Glutamatergic neuron (in vitro differentiated cells): ENCODE measurements at places on chromosomes 7 and 10.
A peak's percentile ranks its signal among the peaks of the same experiment; 100 is the strongest.

DNA sequence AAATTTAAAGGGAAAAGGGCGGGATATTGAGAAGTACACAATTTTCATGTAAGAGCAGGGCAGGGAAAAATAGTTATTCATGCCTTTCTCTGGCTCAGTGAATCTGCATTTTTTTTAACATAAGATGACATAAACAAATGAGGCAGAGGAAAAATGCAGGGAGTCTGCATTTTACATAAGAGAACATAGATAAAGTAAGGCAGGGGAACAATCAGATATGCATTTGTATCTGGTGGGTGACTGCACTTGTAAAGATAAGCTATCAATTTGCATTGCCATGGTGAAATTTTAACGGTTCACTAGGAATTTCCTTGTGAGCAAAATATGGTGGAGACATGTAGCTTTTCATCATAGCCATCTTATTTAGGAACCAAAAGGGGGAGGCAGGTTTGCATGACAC lies 33.5 kb downstream of the ALOX5 start:
- no peak for DNase-seq

- no peak for DNase-seq
Observed at GRCh38 chr10:20202337-20202736, 386.1 kb downstream of the PLXDC2 start.

- no peak for DNase-seq
Observed at GRCh38 chr7:154350892-154351291, 298.7 kb downstream of the DPP6 start.

- no peak for DNase-seq
Observed at GRCh38 chr7:104956753-104957450, 57.1 kb upstream of the KMT2E start.

DNA sequence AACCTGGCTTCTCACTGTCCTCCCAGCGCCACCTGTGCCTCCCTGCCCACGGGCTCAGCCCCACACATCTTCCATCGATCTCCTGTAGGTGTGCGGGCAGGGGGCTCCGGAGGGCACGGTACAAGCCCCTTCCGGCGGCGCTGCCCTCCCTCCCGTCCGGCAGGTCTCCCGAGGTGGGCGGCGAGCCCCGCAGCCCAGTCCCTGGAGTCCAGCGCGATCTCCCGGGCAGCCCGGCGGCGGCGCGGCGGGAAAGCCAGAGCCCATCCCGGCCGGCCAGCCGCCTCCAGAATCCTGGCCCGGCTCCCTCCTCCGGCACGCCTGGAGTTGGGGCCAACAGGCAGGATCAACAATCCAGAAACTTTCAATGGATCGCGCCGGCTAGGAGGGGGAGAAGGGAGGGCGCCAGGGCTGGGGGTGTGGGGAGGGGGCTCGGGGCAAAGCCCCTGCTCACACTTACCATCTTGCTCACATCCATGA lies 100.1 kb downstream of the HIP1 start:
- DNase-seq: peak; percentile 74

GRCh38 chr10:86941991-86942421 lies 15.4 kb downstream of the MMRN2 start:
- no peak for DNase-seq

GRCh38 chr7:31948029-31948428 lies 122.2 kb downstream of the PDE1C start:
- DNase-seq: no peak

DNA sequence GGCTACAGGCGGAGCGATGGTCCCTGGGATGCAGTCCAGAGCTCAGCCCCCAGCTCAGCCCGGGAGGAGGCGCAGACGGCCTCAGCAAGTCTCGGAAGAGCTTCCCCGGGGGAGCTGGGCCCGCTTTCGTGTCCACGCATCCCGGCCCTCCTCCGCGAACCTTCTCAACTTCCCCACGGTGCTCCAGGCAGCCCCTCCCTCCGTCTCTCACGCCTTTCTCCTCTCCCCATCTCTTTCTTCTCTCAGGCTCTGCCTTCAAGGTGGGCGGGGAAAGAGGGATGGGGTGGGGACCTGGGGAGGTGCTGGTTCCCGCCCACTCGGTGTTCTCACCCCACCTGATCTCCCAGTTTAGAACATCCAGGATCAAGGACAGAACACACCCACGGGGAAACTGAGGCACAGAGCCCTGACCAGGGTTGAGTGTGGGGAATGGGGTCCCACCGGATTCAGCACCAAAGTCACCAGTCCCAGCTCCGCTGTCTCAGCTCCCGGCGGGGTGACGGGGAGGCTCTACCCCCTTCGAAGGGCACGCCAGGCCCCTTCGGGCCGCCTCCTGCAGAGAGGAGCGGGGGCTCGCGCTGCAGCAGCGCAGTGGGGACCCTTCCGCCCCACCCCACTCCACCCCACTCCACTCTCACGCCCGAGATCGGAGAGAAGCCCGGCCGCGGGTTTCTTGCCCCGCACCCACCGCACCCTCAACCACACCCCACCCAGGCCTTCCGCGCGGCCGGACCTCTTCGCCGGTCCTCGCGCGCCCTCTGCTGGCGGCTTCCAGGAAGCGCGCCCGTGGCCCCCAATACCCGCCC lies 18.2 kb downstream of the POLL start:
- peak; percentile 89 for DNase-seq

- DNase-seq: peak; percentile 30
Observed at GRCh38 chr7:32937344-32938174, 19.7 kb upstream of the FKBP9 start.

DNA sequence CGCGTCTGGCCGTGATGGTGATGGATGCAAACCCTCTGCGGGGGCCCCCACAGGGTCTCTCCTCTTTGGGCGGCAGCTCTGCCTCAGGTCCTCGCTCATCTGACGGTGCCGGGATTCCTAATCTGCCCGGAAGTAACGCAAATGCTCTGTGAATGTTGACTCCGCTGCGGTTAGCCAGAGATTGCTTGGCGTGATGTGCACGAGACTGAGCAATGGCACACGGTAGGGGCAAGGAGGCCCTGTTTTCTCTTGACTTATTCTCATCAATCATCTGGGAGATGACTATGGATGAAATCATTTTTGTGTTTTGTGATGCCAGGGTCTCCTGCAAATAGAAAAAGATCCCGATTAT lies 116.5 kb upstream of the ADAM12 start:
- no peak for DNase-seq

GRCh38 chr7:139718141-139718540 lies 59.7 kb downstream of the HIPK2 start:
- no peak for DNase-seq

GRCh38 chr7:36075561-36075960 lies 77.5 kb upstream of the EEPD1 start:
- DNase-seq: no peak

- DNase-seq: no peak
Observed at GRCh38 chr10:25828475-25828874, 105.6 kb upstream of the MYO3A start.

DNA sequence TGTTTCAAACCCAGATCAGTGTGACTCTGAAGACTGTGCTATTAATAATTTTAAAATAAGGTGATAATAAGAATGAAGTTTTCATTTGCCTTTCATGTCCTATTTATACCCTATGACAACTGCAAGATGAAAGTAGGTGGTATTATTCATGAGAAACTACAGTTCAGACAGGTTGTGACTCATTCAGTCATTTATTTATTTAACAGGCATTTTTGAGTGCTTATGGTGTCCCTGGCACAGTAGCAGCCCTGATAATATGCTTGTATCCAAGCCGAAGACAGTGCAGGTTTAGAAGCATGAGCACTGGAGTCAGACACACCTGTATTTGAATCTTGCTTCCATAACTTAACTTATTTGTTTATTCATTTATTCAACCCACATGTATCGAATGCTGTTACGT lies 87.1 kb downstream of the FZD1 start:
- DNase-seq: no peak

- no peak for DNase-seq
Observed at GRCh38 chr10:24821986-24822385, 98.3 kb upstream of the ARHGAP21 start.

- DNase-seq: no peak
Observed at GRCh38 chr10:17427201-17427600, 27.2 kb downstream of the ST8SIA6 start.

DNA sequence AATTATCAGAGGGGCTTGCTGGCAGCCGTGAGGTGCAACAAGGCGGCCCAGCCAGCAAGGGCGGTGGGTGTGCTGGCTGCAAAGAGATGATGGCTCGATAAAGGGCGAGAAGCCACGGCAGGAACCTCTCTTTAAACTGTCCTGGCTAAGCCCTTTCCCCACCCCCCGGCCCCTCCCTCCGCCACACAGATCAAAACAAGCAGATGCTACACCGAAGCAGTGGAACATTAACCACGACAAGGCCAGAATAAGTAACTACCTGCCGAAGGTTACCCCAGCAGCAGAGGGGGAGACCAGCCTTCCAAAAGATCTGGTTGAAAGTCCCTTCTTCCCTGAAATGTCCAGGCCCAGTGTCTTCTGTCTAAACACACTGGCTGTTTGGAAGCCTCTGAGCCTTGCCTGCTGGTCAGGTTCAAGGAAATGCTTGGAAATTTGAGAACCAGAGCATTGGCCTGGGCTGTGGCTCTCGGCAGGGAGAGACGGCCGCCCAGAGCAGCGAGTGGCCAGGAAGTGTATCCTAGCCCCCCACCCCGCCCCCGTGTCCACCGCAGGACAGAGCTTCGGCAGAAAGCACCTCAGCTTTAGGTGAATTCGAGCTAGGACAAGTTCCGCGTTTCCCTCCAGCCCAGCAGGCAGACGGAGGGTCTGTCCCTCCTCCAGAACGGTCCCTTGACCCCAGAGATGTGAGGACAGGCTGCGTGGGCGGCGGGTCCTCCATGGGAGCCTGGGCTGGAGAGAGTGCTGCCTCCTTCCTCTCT lies 2.1 kb downstream of the FAM20C start:
- DNase-seq: no peak

DNA sequence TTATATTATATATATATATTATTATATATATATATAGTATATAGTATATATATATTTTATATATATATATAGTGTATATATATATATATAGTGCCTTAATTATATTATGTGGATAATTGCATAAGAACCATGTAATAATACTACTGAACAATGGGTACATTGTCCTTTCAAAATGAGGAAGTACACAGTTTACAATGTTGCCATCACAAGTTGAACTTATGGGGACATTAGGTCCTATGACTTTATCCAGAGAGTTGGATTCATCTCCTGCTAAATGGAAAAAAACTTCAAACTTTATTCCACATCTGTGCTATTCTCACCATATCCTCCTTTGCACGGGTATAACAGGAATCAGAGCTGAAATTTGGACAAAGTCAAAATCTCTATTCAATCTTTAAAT lies 105.0 kb upstream of the AGR3 start:
- DNase-seq: no peak

DNA sequence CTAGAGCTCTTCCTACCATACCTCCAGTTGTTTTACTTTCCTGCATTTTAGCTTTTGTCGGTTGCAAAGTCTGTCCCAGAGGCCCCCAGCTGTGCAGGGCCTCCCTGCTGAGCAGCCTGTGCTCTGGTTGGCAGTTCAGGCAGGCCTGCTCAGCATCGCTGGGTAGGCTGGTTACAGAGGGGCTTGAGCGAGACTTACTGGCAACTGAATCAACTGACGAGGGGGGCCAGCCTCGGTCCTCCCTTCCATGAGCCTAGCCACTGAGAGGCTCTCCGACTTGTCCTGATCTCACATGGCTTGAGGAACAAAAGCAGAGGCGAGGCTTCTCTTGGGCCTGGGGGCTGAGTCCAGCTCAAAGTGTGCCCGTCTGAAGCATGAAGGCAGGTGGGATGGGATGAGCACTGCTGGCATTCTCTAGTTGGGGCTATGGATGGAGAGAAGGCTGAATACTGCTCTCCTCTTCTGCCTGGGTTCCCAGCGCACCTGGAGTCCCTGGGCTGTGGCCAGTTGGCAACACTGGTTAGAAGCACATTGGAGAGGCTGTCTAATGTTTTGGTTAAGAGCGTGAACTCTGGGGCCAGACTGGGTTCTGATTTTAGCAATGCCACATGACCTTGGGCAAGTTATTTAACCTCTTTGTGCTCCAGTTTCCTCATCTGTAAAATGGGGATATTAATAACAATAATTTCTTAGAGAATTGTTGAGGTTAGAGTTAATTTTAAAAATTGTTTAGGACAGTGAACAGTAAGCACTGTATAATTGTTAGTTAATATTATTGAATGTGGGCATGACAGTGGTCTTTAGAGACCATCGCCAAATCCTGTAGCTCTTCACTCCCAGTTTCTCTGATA lies 6.9 kb upstream of the SFRP5 start:
- DNase-seq: no peak

DNA sequence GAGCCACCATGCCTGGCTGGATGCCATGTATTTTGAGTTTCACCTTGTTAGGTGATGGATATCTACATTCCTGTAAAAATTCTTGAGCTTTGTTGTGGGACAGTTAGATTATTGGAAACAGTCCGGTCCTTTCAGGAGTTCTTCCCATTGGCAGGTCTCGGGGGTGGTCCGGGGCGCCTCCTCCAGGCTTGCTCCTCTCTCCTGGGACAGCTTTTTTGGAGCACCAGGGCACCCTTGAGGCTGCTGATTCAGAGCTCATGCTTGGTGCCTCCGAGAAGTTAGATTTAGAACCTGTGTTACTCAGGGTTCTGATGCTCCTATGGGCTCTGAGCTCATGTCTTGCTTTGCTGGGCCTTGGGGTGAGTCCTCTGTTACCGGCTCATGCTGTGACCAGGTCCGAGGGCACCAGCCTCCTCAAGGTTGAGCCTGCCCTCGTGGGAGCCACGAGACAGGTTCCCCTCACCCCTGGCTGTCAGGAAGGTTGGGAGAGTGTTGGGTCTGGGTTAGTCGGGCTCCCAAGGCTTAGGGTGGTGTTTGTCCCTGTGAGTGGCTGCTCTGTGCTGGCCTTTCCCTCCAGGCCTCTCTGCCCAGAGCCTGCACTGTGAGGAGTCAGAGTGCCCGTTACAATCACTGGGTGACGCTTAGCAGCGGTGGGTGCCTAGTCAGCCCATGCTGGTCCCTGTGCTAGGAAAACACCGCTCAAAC lies 6.0 kb downstream of the SPRN start:
- no peak for DNase-seq
